Caco-2 (cell line): ENCODE measurements at places on chromosomes 6 and 20.
A peak's percentile ranks its signal among the peaks of the same experiment; 100 is the strongest.

DNA sequence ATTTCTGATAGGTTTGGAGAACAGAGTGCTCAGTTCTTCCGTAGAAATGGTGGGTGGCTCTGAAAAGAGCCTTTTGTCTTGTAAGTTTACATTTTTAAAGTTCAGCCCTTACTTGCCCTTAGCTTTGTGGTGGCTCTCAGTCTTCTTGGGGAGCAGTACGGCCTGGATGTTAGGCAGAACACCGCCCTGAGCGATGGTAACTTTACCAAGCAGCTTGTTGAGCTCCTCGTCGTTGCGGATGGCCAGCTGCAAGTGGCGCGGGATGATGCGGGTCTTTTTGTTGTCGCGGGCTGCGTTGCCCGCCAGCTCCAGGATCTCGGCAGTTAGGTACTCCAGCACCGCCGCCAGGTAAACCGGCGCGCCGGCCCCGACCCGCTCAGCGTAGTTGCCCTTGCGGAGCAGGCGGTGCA is 19.5 kb downstream of the OR2B2 start:
- DNase-seq, result no peak
- H3K27me3 ChIP-seq, result no peaks in the 10 kb centered on the region
- no peak overlapping the region for H3K27ac ChIP-seq
- H3K4me3 ChIP-seq, result peak overlapping the region; percentile 82
- no peaks in the 10 kb centered on the region for H3K36me3 ChIP-seq
- H3K4me1 ChIP-seq, result peaks cover 15% of the 10 kb centered on the region; the same call in 1 of the 2 replicates

GRCh38 chr20:14698125-14698524 is 360.7 kb upstream of the FLRT3 start:
- H3K27ac ChIP-seq, result no peak overlapping the region
- DNase-seq, result no peak
- no peak overlapping the region for H3K4me3 ChIP-seq
- H3K4me1 ChIP-seq, result peaks cover 36% of the 10 kb centered on the region
- H3K36me3 ChIP-seq, result no peaks in the 10 kb centered on the region

DNA sequence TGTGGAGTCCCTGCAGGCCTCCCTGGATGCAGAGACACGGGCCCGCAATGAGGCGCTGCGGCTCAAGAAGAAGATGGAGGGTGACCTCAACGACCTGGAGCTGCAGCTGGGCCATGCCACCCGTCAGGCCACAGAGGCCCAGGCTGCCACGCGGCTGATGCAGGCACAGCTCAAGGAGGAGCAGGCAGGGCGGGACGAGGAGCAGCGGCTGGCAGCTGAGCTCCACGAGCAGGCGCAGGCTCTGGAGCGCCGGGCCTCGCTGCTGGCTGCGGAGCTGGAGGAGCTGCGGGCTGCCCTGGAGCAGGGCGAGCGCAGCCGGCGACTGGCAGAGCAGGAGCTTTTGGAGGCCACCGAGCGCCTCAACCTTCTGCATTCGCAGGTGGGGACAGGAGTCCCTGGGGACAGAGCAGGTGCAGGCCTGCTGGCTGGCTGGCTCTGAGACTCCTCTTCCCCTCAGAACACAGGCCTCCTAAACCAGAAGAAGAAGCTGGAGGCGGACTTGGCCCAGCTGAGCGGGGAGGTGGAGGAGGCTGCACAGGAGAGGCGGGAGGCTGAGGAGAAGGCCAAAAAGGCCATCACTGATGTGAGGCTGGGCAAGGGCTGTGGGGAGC is 44.7 kb downstream of the MYH7B start:
- H3K27ac ChIP-seq, result peak overlapping the region; percentile 42
- DNase-seq, result no peak
- H3K4me1 ChIP-seq, result no peaks in the 10 kb centered on the region
- H3K27me3 ChIP-seq, result no peaks in the 10 kb centered on the region
- H3K36me3 ChIP-seq, result peaks cover 24% of the 10 kb centered on the region
- no peak overlapping the region for H3K4me3 ChIP-seq

DNA sequence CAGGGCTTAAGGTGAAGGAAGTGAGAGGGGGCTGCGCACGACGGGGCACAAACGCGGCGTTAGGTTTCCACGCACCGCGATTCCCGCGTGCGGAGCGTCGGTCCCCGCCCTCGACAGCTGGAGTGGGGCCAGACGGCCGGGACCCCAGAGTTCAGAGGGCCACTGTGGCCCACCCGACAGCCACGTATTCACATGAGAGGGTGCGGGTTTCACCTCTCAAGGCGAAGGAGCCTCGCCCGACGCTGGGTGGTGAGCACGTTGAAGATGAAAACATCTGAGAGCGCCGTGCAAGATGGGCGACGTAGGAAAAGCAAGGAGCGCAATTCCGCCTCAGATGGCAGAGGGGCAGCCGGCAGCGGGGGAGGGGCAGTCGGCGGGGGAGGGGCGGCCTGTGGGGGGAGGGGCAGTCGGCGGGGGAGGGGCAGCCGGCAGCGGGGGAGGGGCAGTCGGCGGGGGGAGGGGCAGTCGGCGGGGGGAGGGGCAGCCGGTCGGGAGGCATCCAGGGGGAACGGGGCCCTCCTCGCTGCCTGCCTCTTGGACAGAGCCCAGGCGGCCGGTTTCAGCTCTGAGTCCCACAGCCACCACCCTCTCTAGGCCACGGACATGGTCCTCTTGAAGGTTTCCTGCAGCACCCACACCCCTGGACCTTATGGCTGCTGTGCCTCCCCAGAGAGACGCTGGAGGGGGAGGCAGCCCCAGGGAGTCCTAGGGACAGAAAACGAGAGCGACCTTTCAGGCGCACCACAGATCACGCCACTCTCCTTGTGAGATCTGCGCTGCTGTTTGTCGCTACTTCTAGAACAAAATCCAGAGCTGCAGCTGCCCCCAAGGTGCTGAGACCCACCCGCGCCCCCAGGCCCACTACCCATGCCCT is 113.7 kb downstream of the DLL1 start:
- DNase-seq, result no peak
- no peaks in the 10 kb centered on the region for H3K4me1 ChIP-seq
- peak overlapping the region; percentile 48 for H3K27ac ChIP-seq
